ENCODE measurements at places on chromosomes 7 and 10.

DNA sequence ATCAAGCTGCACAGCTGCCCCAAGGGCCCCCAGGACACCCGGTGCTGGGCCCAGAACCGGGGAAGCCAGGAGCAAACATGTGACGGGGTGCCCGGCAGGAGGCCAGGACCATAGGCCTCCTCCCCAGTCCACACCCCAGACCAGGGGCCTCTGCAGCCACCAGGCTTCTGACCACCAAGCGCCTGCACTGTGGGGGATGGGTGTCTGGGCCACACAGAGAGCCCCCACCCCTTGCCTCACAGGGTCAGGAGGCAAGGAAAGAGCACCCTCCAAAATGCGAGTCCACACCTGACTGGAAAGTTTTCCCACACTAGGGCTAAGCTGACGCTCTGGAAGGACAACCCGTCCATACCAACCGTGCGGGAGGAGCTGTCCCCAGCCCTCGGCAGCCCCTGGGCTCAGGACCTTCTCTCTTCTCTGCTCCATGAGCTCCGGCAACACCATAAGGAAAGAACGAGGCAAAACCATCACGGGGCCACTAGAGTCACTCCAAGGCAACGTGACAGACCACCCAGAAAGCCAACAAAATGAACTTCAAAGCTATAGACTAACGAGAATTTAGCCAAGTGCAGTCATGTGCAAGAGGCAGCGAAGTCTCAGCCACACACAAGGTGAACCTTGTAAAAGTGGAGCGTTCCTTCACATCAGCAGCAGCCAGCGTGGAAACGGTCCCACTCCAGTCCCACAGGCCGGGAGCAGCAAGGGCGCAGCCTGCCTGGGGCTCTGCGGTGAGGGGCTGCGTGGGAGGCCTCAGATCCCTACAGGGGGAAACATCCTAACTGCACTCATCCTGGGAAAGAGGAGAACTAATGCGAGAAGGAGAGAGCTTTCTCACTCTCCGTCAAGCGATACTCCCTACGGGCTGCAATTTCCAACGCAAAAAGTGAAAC is 5.1 kb downstream of the STK32C start:
- no peak for DNase-seq

DNA sequence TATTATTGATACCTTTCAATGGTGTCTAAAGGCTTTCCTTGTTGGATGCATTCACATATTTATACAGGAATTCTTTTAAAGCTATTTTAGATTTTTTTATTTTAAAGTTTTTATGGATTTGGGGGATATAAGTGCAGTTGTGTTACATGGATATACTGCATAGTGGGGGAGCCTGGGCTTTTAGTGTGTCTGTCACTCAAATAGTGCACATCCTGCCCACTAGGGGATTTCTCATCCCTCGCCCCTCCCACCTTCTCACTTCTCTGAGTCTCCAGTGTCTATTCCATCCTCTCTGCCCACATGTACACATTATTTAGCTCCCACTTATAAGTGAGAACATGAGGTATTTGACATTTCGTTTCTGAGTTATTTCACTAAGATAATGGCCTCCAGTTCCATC is 154.0 kb upstream of the MKI67 start:
- no peak for DNase-seq

- DNase-seq, result no peak
These were observed 285.4 kb downstream of the BAMBI start for GRCh38 chr10:28962768-28963167.

GRCh38 chr7:108089381-108089780 is 40.8 kb downstream of the LAMB4 start:
- DNase-seq, result no peak

GRCh38 chr7:105791926-105792325 is 84.5 kb downstream of the ATXN7L1 start:
- DNase-seq, result no peak

DNA sequence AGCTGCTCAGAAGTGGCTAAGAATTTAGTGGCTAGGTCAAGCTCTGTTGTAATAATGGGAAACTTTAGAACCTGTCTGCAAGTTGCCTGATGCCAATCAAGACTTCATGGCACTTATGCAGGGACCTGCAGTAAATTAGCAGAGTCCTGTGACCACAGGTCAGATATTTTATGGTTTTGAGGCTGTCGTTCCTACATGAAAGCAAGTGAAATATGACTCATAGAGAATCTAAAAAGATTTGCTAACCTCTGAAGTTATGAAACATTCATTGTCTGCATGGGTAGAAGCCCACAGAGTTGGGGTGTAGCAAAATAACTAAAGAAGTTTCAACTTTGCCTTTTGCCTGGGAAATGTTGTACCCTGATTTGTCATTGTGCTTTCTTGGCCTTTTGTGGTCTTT is 32.3 kb downstream of the SLC39A12 start:
- DNase-seq, result no peak

DNA sequence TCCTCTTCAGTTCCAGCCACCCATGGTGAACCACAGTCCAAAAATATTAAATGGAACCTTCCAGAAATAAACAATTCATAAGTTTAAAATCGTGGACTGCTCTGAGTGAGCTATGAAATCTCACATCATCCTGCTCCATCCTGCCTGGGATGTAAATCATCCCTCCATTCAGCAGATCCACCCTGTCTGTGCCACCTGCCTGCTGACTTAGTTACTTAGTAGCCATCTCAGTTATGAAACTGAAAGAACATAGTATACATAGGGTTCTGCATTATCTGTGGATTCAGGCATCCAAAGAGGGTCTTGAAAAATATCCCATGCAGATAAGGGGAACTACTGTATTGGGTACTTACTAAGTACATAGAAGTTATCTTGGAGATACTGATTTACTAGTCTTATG is 89.0 kb downstream of the ST8SIA6 start:
- DNase-seq, result no peak

DNA sequence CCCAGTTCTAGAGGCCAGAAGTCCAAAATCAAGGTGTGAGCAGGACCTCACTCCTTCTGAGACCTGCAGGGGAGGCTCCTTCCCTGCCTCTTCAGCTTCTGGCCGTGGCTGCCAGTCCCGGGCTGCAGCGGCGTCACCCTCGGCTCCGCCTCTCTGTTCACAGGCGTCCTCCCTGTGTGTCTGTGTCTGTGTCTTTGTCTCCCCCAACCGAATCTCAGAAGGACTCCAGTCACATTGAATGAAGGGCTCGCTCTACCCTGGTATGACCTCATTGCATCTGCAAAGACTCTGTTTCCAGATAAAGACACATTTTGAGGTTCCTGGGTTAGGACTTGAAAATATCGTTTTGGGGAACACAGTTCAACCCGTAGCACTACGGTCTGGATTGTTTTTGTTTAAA is 33.1 kb upstream of the GALNT11 start:
- DNase-seq, result peak; percentile 4

DNA sequence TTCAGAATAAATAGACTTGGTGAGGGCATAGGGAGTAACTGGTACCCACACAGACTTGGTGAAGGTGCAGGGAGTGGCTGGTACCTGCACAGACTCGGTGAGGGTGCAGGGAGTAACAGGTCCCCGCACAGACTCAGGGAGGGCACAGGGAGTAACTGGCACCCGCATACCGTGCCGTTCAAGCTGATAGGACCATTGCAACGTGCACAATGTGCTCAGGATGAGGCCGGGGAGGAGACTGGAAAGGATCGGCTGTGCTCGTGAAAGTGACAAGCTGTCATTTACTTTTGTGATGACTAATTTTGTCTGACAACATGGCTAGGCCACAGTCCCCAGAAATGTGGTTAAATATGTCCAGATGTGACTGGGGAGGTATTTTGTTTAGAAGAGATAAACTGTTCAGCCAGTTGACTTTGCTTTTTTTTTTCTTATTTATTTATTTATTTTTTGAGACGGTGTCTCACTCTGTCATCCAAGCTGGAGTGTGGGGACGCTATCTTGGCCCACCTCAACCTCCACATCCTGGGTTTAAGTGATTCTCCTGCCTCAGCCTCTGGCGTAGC is 76.2 kb upstream of the NMT2 start:
- DNase-seq, result no peak

DNA sequence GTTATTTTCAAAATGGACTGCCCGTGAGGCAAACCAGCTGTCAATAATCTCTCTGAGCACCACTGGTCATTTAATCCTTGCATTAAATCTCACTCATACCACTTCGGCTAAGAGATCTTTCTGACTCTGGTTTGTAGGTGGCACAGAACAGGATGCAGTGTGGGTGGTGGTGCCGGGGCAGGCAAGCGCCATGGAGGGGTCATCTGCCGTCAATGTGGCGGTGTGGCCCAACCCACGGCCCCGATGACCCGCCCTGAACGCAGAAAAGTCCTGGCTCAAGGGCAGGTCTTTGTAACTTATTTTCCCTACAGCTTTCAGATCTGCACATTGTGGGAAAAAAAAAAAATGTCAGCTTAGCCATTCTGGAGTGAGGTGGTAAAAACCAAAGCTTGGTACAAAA is 73.2 kb upstream of the MGMT start:
- no peak for DNase-seq

DNA sequence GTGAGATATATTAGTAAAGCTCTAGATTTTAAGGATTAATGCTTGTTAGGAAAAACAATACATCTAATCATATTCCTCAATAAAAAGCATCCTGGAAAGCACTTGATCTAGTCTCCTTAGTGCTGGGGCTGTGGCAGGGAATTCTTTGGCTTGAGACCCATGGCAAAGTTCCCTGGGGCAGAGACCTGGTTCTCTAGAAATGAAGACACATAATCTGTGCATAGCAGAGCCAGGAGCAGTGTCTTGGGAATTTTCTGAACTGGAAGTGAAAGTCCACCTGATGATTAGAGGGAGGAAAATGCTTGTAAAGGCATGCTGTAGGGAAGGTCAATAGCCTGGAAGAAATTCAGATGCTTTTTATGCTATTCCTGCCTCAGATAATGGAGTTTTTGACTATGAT is 247.4 kb downstream of the CDK14 start:
- no peak for DNase-seq

DNA sequence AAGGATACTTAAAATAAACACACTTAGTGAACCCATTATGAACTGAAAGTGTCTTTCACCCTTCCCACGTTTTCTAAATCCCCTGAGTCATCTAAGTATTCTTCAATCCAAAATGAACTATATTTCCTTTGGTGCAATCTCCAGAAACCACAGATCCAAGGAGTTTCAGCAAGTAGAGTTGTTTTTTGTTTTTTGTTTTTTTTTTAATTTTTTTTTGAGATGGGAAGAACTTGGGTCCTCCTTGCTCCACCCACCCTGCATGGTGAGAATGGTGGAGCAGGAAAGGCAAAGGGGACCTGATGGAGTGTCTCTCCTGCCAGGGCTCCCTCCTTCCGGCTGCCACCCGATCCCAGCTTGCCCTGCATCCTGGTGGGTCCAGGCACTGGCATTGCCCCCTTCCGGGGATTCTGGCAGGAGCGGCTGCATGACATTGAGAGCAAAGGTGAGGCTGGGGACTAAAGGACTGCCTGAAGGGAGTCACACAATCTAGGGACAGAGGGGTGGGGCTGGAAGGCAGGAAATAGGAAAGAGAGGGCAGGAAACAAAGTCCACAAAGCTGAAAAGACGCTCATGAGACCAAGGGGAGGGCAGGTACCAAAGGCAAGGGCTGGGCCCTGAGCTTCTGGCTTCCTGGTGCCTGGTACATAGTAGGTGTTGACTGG is 12.1 kb downstream of the ATG9B start:
- no peak for DNase-seq

- no peak for DNase-seq
These were observed 7.1 kb downstream of the CCSER2 start for GRCh38 chr10:84335516-84335915.

- no peak for DNase-seq
These were observed 165.5 kb downstream of the CPED1 start for GRCh38 chr7:121153995-121154394.

GRCh38 chr10:78549140-78549935 is 515.7 kb downstream of the RPS24 start:
- no peak for DNase-seq

GRCh38 chr7:18200855-18201254 is 173.2 kb upstream of the PRPS1L1 start:
- DNase-seq, result no peak

- no peak for DNase-seq
These were observed 1.2 kb upstream of the PGAM2 start for GRCh38 chr7:44066494-44067063.

GRCh38 chr10:61943674-61944378 is 42.3 kb downstream of the ARID5B start:
- no peak for DNase-seq

DNA sequence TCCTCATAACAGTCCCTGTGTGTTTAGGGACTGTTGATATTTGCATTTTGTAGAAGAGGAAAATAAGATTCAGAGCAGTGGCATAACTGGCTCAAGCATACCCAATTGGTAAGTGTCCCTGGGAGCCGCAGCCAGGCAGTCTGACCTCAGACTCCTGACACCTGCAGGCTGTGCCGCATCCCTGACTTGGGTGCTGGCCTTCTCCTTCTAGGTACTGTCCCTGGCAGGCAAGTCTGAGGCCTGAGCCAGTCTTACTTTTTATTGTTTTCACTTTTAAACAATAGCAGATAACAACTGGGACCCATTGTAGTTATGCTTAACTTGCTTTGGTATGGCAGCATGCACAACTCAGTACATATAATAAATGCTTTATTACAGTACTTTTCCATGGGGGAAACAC is 717.0 kb downstream of the KCNMA1 start:
- DNase-seq, result no peak

- no peak for DNase-seq
These were observed 727 bp downstream of the ATRNL1 start for GRCh38 chr10:115093776-115094408.

GRCh38 chr10:127278001-127278400 is 81.6 kb upstream of the INSYN2A start:
- no peak for DNase-seq

GRCh38 chr10:75932921-75933320 is 501.5 kb downstream of the LRMDA start:
- DNase-seq, result no peak

- DNase-seq, result no peak
These were observed 9.6 kb downstream of the FGF8 start for GRCh38 chr10:101766306-101766705.

DNA sequence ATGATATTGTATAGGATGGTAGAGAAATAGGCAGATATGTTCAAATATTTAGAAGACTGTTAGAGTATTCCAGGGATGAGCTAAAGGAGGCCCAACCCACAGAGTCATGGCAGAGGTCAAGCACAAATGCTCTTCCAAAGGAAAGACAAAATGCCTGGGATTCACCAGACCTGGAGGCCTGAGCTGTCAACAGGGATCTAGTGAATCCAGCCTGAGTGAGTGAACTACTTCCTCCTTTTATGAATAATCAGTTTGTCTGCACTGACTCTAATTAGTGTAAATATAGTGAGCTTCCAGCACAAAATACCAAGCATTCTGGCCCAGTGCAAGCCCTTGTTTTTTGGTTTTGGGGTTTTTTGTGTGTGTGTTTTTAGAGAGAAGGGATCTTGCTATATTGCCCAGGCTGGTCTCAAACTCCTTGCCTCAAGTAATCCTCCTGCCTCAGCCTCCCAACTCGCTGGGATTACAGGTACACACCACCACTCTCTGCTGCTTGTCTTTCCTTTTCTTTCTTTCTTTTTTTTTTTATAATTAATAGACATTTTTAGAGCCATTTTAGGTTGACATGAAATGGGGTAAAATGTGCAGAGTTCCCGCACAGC is 244.4 kb downstream of the SKIDA1 start:
- no peak for DNase-seq

- DNase-seq, result no peak
These were observed 61.0 kb downstream of the RASGEF1A start for GRCh38 chr10:43205681-43206390.

Data from CMK (cell line).